Fibroblast of skin of left biceps (primary cell): ENCODE measurements at places on chromosomes 4 and X.

DNA sequence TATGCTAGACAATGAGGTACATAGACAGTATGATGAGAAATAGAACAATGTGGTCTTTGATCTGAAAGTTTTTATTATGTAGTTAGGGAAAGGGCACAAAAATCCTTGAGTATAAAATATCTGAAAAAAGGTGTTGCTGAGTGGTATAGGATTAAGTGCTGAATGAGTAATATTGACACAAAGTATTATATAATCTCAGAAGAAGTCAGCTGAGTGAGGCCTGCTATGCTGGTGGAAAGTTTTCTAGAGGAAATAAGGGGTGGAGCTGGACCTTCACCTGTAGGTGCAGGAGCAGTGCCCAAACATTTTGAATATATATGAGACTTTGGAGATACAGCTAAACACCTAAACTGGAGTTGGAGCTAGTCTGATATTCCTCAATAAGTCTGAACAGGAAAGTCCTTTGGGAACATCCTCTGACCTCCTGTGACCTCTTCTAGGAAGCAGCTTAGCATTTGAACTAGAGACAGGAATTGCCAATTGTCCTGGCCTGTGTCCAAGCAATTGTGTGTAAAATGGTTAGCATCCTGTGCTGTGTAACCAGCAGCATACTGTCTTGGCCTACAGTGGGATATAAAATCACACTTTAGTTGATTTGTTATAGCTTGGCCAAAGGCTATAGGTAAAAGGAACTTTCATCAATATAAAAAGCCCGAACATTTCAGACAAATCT, 285.3 kb downstream of the ANKRD50 start:
- DNase-seq = no peak

- DNase-seq = no peak
These were observed 88.4 kb upstream of the SPIN4 start for GRCh38 chrX:63439580-63439979.

DNA sequence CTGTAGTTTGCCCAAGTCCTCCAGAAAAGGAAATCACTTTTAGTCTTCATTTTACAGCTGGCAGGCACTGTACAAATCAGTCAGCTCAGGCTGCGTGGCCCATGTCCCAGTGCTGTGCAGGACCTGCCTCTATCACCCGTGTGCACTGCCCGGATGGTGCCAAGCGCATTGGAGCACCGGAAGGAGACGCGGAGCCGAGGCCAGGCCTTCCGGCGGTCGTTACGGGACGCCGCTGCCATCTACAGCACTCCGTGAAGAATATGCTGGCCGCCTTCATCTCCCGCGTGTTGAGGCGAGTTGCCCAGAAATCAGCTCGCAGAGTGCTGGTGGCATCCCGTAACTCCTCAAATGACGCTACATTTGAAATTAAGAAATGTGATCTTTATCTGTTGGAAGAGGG, at the start of gene PDHA2:
Gene PDHA2 (plus strand): TSS at position 203 of the 400 bp plus-strand sequence. CDS start 58 bp downstream, at position 261.
- DNase-seq = no peak

- DNase-seq = no peak
These were observed 14.7 kb upstream of the CYP2U1 start for GRCh38 chr4:107916623-107917022.

- no peak for DNase-seq
These were observed 23.6 kb downstream of the TMEM255A start for GRCh38 chrX:120287513-120288112.

GRCh38 chr4:81905971-81906370, 434.3 kb upstream of the RASGEF1B start:
- no peak for DNase-seq

- DNase-seq = no peak
These were observed 14.5 kb upstream of the ABCG2 start for GRCh38 chr4:88172987-88173386.

- no peak for DNase-seq
These were observed 281.7 kb downstream of the PPP1R2C start for GRCh38 chrX:42496239-42496638.

GRCh38 chr4:182143086-182143821, 99.9 kb upstream of the TENM3 start:
- DNase-seq = no peak

DNA sequence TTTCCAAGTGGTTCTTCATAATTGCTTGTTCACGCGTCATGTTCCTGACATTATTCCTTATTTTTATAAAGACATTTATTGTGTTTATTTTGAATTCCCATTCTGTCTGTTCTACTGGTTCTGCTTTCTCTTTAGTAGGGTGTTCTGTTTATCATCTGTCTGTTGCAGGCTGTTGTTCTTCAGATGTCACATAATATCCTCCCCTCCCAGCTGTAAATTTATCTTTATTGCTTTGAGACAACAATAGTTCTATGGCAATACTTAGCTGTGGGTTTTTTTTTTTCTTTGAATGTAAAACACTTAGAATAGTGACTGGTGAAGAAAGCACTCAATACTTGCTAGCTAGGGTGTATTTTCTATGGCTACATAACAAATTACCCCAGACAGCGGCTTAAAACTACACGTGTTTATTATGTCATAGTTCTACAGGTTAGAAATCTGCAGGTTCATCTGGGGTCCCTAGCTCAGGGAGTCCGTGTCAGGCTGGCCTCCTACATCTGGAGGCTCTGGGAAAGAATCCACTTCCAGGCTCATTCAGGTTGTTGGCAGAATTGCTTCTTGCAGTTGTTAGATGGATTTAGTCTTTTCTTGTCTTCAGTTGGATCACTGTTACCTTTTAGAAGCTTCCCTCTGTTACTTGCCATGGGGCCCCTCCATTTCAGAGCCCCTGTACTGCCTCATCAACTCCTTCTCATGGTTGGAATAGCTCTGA, 63.4 kb upstream of the ENPEP start:
- no peak for DNase-seq

- no peak for DNase-seq
These were observed 1.5 kb upstream of the DDX3X start for GRCh38 chrX:41332408-41333002.

DNA sequence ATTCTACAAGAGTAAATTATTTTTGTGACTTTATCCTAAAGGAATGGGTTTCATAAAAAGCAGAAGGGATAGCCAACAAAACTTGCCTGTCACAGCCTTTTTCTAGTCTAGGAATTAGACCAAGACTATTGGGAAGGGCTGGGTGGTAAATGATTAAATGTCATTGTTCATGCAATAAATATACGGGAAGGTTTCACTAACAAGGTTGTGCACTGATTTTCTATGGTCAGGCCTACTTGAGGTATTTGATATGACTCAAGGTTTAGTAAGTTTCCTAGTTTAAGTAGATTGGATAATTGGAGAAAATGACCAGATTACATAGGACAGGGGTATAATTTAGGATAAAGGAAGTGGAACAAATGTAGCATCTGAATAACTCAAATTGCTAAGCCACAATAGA, 249.1 kb upstream of the BMP3 start:
- no peak for DNase-seq

DNA sequence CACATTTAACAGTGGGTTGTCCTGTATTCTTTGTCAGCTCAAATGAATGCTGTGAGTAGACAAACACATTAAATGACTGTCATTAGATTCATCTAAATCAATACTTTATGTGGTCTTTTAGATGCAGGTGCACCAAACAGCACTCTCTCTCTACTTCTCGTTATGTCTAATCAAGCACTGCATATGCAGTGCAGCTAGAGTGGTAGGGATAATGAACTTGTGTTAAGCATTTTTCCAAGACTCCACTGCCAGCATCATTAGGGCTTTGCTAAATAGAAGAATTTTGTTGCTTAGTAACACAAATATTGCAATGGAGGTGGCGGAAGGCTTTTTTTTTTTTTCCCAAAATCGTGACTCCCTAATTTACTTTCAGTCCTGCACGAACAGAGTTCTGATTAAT, 447.0 kb upstream of the GALNT7 start:
- no peak for DNase-seq

- DNase-seq = no peak
These were observed 745 bp upstream of the IQSEC2 start for GRCh38 chrX:53281963-53282695.

DNA sequence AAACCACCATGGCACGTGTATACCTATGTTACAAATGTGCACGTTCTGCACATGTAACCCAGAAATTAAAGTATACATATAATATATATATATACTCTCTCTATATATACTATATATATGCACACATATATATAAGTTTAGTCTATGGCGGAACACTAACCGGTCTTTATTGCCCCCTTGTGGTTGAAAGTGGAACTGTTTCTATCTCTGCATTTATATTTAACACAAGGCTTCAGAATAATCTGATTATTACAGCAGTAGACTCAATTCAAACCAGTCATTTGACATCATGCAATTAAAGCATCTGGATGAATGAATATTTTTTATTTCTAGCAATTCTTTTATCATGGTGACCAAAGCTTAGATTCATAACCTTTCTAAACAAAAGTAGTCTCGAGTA, 14.6 kb downstream of the RAB9B start:
- no peak for DNase-seq

GRCh38 chrX:123884809-123885408, 25.1 kb downstream of the XIAP start:
- DNase-seq = no peak

DNA sequence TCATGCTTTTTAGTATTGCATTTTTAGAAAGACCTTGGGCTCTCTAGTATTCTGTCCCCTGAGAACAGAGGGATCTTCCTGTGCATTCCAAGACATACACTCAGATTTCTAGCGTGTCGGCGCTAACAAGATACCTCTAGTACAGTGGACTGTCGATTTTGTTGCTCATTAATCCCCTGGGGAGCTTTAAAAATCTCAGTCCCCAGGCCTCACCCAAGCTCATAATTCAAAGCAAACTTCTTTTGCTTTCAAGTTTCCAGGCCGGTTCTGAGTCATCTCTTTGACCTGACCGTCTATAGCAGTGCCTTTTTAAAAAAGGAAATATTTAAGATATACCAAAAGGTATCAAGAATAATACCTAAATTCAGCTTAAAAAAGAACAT, 137.0 kb downstream of the AMMECR1 start:
- peak; percentile 32 for DNase-seq

GRCh38 chr4:168515222-168516011, 18.6 kb downstream of the PALLD start:
- no peak for DNase-seq

- DNase-seq = no peak
These were observed 6.6 kb upstream of the PPM1K start for GRCh38 chr4:88291003-88291402.

GRCh38 chr4:113539408-113539807, 222.1 kb downstream of the CAMK2D start:
- DNase-seq = peak; percentile 30

DNA sequence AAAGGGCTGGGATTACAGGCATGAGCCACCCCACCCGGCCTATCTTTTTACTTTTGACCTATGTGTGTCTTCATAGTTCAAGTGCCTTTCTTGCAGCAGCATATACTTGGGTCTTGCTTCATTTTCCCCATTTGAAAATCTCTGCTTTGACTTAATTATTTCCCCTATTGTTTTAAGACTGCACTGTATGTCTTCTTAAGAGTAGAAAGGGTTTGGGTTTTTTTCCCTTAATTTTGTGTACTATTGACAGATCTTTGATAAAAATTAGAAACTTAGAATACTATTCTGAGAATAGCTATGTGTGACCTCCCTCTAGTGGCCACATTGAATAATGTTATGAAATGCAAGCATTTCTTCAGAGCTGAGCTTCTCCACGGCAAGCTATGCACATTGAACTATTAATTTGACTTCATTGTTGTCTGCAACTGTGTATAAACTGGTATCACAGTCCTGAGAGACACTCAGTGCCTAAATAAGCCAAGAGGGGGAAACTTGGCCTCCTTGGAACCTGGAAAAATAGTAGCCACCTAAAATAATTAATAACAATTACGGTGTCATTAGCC, 8.7 kb upstream of the SLC25A4 start:
- DNase-seq = no peak

- peak; percentile 4 for DNase-seq
These were observed 104.4 kb upstream of the ARHGAP24 start for GRCh38 chr4:85370400-85371032.

DNA sequence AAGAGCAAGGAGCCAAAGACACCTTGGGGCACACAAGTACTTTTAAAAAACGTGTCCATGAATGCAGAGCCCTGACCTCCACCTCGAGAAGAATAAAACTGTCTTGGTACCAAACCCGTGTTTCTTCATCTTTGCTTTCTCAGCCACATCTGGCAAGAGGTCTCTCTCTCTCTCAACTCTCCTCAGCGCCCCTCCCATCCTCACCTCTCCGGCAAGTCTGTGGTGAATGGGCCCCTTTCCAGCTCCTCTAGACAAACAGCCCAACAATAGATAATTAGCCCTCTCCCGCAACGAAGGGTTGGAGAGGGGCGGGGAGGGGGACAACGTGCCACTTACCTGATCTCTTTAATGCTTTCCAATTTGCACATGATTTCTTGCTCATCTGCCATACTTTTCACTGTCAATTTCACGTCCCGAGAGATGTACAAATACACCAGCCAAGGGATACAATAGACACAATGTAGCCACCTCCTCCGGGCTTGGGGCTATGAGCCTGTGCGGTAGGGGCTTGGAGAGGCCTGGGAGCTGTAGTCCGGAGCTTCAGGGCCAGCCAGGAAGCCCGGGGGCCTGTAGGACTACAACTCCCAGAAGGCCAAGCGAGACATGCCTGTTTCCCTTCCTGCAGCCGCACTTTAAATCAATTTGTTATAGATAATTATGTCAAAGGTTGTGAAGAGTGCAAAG, at the start of gene ZC4H2:
Gene ZC4H2 (minus strand): TSS at position 462 of the 684 bp plus-strand sequence. CDS start 73 bp downstream, at position 389.
- DNase-seq = peak; percentile 32

GRCh38 chrX:154046940-154047610, 27.4 kb upstream of the IRAK1 start:
- no peak for DNase-seq

GRCh38 chr4:38673130-38673978, 9.4 kb downstream of the KLF3 start:
- no peak for DNase-seq

- no peak for DNase-seq
These were observed 74.4 kb downstream of the SOWAHB start for GRCh38 chr4:76823495-76823894.

DNA sequence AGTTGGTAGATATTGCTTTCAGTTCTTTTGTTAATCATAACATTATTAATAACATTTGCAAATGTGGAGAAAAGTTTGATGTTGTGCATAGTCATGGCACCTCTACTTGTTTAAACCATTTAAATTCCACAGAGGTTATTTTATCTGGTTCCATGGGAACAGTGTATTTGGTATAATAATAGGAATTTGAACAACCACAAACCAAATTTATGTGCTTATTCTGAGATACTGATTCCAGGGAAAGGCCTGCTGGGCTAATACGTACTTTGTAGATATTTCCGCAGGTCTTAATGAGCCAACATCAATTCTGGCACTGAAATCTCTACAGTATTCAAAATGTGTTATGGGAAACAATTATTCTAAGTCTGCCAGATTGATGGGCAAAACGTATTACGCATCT, 319.0 kb downstream of the DKK2 start:
- DNase-seq = no peak

DNA sequence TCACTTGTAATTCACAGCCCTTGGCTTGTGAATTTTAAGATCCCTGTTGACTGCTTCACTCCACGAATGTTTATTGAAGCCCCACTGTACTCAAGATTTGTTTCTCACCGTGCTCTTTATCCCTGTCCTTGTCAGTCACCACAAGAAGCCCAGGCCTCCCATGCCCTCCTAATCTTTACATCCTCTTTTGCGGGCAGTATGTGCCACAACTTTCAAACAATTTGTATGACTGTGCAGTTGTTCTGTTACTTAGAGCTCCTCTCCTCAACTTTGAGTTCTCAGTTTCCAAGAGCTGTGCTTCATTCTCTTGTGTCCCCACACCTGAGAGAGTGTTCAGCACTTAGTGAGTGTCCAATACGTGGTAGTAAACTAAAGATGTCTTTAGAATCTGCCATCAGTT, 467.7 kb downstream of the NKX6-1 start:
- no peak for DNase-seq

GRCh38 chrX:156002507-156002906, 5.0 kb downstream of the IL9R start:
- DNase-seq = no peak
